CD4-positive, alpha-beta T cell treated with Interleukin-6 at 100 ng/mL for 8 hours (primary cell): ENCODE measurements at places on chromosomes 13 and 19.

- DNase-seq = no peak
Measured at GRCh38 chr19:15893477-15893876, 4.4 kb downstream of the CYP4F2 start.

DNA sequence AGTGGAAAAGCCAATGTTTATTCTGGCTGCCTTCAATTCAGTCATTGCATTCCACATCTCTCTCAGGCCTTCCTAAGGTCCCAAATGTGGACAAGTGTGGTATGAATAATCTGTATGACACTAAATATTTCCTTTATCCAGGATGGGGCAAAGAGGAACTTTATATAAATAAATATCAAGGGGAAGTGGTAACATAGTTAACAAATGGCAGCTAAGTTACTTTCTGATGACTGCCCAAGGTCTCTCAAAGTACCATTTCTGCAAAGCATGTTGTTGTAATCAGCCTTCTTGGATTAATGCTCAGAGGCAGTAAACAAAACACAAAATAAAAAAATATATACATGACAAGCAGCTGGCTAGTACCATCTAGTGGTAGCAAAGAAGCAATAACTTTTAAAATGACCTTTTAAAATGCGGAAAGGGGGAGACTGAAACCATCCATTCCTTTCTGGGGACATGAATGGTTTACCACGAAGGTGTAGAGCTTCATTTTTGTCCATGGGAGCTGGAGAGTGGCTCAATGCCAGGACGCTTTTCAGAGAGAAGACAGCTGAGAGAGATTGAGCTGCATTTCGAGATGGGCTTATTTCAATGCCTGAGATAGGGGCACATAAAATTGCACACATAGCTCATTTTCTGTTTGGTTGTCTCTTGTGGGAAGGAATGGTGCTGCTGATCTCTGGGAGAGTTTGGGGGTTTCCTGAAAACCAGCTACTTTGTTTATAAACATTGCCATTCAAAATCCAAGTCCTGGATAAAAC lies 259.2 kb downstream of the RFC3 start:
- DNase-seq = no peak

- no peak for DNase-seq
Measured at GRCh38 chr13:77415253-77416071, 88.6 kb upstream of the MYCBP2 start.

- peak; percentile 49 for DNase-seq
Measured at GRCh38 chr13:24693862-24694471, 13.8 kb downstream of the ATP12A start.

DNA sequence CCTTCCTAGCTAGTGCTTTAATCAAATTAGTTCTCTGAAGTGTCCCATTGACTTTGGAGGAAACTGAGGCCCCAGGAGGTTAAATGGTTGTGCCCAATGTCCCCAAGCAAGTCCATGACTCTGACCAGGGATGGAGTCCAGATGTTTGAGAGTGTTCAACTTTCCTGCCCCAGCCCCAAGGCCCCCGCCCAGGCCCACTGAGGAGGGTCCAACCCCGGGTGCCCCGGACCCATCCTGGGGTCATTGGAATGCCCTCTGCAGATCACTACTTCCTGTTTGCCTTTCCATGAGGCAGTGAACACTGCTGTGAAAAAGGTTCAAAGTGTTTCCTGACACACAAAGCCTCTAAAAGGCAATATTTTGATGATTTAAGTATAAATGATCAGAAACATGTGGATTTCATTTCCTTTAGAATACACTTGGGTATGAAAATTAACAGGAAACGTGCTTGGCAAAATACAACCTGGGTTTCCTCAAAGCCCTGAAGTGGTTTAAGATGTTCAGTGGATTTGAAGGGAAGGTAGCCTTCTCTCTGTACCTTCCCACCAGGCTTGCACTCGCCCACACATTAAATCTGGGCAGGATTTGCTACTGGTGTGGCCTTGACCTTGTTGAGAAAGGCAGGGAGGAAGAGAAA lies 335.7 kb downstream of the TSHZ3 start:
- no peak for DNase-seq

- no peak for DNase-seq
Measured at GRCh38 chr19:27775395-27775794, 1437.6 kb downstream of the UQCRFS1 start.
